ENCODE measurements at places on chromosomes 2 and 18. TPM values are rescaled to one million over a fixed set of nuclear protein-coding genes. Genes with fewer than 3 reads are reported as not detected.

DNA sequence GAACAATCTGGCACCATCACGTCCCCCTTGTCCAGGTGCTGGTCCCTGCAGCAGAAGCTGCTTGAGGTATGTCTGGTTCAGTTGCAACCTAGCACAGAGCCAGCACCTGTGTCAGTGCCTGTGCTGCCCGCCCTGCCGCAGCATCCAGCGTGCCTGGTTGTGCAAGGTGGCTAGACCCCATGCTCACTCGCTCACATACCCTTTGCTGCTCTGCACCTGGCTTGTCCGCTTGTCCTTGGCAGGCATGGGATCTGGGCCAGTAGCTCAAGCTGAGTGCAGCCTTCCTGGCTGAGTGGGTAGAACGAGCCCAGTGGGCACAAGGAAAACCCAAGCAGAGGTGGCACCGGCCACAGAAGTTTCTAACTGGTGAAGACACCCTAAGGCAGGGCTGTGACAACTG lies 314.6 kb upstream of the KYNU start:
- DNase-seq = no peak

DNA sequence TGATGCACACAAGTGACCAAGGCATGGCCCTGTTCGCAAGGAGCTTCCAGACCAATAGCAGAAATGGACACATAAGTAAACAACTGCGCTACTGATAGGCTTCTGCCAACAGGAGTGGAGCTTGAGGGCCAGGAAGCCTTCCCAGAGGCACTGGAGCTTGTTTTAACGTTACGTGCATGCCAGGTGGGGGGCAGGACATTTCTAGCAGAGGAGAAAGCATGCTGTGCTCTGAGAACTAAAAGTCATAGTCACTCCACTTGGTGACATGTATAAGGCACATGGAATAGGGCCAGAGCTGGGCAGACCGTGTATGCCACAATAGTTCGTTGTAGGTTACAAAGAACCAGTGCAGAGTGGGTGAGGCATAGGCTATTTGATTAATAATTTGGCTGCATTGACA lies 184.2 kb downstream of the NEDD4L start:
- peak; percentile 27 for DNase-seq

ECEL1 gene
- total RNA-seq = not detected

DNA sequence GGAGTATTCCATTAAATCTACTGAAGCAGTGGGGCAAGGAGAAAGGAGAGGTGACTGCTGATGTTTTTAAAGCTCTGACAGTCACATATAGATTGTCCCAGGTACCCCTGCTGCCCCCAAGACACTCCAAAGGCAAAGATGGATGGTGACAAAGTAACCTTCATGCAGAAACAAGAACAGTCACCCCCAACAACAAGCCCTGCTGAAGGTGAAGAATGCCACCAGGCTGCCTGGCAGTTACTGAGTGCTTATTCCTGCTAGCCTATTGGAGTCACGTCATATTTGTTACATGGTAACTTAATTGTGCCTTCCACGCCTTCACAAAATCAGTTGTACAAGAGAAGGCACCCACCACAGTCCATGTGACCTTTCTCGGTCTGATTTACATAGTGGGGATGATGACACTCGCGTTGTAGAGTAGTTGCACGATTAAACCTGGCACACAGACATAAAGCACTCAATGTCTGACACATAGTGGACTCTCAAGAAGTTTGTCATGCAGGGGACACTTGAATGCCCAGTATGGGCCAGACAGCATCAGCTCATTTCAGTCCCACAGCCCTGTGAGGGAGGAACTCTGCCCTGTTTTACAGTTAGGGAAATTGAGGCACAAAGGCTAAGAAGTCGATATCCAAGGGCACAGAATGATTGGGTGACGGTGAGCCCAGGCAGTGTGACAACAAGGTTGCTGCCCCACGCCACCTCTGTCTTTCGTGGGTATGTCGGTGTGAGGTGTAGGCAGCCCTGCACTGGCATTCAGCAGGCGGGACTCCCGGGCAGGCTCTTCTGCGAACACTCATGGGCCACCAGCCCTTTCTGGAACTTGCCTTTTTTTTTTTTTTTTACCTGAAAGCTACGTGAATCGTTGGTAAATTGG lies 62.7 kb downstream of the ZCCHC2 start:
- no peak for DNase-seq

GRCh38 chr2:162071001-162071400 lies 3.0 kb downstream of the DPP4 start:
- DNase-seq = no peak

- no peak for DNase-seq
Observed at GRCh38 chr2:167424221-167424620, 535.9 kb downstream of the XIRP2 start.

DNA sequence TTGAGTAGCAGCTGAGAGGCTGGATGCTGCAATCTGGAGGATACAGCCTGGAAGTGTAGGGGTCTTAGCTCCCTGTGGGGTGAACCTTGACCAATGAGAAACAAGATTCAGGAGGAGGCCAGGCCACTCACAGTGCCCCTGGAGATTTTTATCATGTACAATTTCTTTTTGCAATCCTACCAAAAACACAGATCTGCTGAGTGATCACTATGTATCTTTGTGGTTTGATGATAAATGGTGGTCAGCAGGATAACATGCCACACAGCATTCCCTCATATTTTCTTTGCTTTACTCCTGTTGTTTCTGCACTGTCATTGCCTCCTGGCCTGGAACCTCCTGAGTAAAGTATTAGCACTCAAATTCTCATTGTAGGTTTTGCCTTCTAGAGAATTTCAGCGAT lies 357.9 kb downstream of the THSD7B start:
- no peak for DNase-seq

- no peak for DNase-seq
Observed at GRCh38 chr2:69097148-69097610, 84.2 kb downstream of the ANTXR1 start.

RNU2-63P gene
- not detected for total RNA-seq

DNA sequence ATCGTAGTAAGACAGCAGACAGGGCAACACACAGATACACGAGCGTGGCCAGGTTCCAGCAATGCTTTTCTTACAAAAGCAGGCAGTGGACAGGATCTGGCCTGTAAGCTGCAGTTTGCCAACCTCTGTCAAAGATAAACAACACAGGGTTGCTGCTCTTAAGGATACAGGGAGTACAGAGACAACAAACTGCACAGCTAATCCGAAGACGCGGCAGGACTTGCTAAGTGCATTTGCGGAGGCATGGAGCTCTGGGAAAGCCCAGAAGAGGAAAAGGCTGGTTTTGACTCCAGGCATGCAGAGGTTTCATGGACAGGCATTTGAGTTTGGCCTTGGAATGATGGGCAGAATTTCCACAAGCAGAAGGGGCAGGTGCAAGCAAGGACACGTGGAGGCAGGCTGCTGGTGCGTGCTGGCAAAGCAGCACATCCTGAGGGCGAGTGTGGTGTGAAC lies 24.4 kb downstream of the SERTAD2 start:
- no peak for DNase-seq

KIF5C gene
- total RNA-seq = 0.87 TPM

DNA sequence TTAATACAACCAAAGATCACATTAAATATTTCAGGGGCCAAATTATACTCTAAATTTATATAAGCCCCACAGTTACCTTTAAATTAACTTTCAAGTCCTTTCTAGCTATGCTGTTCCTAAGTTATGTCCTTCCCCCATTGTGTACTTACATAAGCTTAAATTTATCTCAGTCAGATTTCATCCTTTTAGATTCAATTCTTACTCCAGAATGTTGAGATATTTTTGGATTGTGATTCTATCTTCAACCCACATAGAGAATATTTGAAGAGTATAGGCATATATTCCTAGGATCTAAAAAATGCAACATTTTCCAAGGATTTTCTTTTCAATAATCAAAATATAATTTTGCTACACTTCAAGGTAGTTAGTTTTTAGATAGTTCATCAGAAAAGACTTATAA lies 242.8 kb downstream of the KCNE4 start:
- no peak for DNase-seq

DNA sequence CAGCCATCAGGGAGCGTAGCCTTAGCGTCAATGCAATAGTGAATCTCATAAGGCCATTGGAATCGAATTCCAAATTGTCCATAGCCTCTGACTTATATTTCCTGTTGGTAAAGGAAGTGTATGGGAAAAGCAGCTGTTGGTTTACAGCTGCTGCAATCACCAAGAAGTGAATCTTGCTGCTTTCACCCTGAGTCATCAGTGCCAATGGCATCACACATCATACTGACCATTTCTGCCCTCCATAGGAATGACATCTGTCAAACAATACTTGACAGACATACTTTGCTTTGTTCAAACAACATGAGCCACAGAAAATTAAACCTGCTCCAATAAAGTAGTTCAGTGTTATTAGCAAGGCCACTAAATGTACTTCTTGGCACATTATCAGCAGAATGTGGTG lies 111.2 kb upstream of the KLHL29 start:
- DNase-seq = no peak

EFR3B gene
- 4.1 TPM for total RNA-seq

PARD3B gene
- total RNA-seq = 7.8 TPM

DNA sequence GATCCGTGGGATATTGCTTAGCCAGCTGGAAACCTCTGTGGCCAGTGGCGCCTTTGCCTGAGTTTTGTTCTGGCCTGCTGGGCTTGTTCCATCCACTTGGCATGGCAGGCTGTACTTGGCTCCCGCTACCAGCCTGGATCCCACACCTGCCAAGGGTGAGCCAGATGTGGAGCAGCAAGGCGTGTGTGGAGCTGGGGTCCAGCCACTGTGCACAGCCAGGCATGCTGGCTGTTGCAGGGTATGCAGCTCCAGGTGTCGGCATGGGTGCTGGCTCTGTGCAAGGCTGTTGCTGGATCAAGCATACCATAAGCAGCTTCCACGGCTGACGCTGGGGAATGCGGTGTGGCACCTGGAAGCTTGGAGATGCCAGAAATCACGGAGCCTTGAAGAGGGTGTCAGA lies 34.5 kb downstream of the PTPN4 start:
- DNase-seq = peak; percentile 65

- DNase-seq = no peak
Observed at GRCh38 chr2:70467831-70468779, 85.5 kb downstream of the TGFA start.

- DNase-seq = no peak
Observed at GRCh38 chr2:110143982-110144381, 28.4 kb upstream of the MALL start.

SCYGR4 gene
- total RNA-seq = not detected

DNA sequence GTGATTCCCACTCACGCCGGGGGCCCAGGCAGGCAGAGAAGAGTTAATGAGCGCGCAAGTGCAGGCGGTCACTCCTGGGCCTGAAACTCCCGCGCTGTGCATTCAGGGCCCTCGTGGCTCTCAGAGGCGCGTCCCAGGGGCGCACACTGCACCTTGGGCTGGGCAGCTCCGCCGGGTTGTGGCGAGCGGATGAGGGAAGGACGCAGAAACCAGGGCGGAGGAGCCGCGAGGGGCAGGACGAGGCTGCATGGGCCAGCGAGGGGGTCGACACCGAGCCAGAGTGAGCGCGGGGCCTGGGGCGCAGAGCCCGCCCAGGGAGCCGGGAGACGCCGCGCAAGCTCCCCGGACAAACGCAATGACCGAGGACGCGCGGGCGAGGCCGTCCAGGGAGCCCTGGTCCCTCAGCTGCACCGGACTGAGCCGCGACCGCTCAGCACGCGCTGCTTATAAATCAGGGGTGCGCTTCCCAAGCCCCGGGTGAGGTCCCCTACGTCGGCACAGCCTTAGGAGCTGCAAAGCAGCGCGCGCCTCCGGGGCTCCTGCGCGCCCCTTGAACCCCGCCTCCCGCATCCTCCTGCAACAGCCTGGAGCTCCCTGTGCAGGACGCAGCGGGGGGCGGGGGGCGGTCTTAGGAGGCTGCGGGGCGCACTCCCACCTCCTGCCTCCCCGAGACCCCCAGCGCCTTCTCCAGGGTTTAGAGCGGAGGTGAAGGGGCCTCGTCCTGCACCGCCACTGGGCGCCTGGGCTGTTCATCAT lies 180.2 kb upstream of the ALKAL2 start:
- no peak for DNase-seq

DNA sequence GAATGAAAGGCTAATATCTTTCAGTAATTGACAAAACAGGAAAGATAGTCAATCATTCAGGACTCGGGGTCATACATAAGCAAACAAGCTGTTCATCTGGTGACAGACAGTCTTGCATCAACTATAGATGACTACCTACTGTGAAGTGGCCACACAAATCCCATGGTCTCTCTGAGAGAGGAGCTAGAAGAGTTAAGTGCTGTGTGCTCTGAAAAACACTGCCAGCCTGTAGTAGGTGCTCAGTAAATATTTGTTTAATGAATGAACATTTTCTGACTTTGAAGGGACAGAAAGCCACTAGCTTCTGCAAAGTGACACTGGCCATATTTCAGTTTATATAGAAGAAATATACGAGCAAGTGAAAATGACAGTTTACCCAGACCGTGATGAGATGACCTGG lies 184.0 kb upstream of the CHAC2 start:
- no peak for DNase-seq

DAW1 gene
- not detected for total RNA-seq

GRCh38 chr2:8719528-8719927 lies 37.7 kb downstream of the ID2 start:
- DNase-seq = no peak

VWC2L gene
- total RNA-seq = not detected

- no peak for DNase-seq
Observed at GRCh38 chr2:132477436-132477835, 60.8 kb downstream of the GPR39 start.

REG1B gene
- total RNA-seq = not detected

DNA sequence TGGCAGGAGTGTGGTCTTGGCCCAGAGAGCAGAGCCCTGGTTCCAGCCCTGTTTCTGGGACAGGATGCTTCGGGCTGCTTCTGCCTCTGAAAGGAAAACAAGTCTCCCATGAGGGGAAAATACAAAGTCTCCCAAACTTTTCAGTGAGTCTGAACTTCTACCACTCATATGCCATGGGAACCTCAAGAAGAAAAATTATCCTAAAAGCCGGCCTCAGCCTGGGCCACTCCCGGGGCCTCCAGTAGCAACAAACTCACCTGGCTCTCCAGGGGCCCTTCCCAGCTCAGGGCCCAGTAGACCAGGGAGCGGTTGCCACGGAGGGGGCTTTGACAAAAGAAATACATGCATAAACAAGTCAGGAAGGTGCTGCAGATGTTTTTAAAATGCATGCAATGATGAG lies 289.2 kb upstream of the HDAC4 start:
- DNase-seq = no peak

EMILIN2 gene
- total RNA-seq = 24.6 TPM

GRCh38 chr2:177604271-177605065 lies 211.9 kb downstream of the AGPS start:
- no peak for DNase-seq

All from Right ventricle myocardium inferior (tissue), 1 donor.